ENCODE measurements at places on chromosomes 1 and 21. TPM values are rescaled to one million over a fixed set of nuclear protein-coding genes. Genes with fewer than 3 reads are reported as not detected.

Gene PADI6
- total RNA-seq: not detected

Gene TEX38
- 0.35 TPM for total RNA-seq

Gene PRAMEF27
- not detected for total RNA-seq

Gene ORC1
- total RNA-seq: 0.50 TPM

Gene FCGR1A
- 18.0 TPM for total RNA-seq

Gene KTI12
- total RNA-seq: 8.5 TPM

Gene TMEM125
- 17.5 TPM for total RNA-seq

Gene ZBTB37
- 19.1 TPM for total RNA-seq

Gene TSPEAR
- total RNA-seq: 0.22 TPM

Gene CZIB
- 54.1 TPM for total RNA-seq

Gene NT5C1A
- total RNA-seq: 2.0 TPM

Gene ZMYM1
- total RNA-seq: 18.9 TPM

Gene CLDN17
- not detected for total RNA-seq

Gene ACOT7
- total RNA-seq: 23.0 TPM

Gene DIO1
- total RNA-seq: 2.9 TPM

Gene PRKAB2
- 12.7 TPM for total RNA-seq
